ENCODE measurements at places on chromosomes 11 and 22. TPM values are rescaled to one million over a fixed set of nuclear protein-coding genes. Genes with fewer than 3 reads are reported as not detected.
A peak's percentile ranks its signal among the peaks of the same experiment; 100 is the strongest.

DNA sequence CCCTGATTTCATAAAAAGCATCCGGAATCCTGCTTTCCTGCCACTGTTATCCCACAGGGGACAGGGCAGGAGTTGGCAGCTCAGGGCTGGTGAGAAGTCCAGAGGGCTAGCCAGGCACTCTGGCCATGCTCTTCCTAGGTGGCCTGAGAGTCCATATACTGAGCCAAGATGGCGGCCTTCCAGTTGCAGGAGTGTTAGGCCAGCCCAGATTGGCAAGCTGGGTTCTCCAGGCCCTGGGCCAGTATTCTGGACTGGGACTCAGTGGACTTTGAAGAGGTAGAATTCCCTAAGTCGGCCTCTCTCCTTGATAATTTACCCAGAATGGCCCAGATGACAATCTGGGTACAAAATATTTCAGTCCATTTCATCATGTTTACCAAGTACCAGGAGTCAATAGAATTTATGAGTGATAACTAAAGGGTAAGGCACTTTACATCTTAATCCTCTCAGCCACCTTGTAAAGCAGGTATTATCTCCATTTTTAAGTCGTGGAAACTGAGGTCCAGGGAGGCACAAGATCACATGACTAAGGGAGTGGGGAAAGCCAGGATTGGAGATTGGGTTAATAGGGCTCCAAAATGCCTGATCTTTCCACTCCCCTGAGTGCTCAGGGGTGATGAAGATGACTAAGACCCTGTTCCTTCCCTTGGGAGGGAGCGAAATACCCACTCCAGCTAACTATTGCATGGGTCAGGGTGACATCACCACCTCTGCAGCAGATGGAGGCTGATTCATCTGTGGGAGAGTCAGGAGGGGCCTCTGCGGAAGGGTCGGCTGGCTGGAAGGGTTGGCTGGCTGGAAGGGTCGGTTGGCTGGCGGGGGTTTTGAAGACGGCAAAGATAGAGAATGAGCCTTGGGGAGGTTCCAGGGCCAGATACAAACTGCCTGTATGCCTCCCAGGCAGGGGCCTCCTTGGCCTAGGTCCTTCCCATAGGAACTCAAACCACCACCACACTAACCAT, 1.2 kb upstream of the MICALL1 start:
- no peaks in the 10 kb centered on the region for H3K27me3 ChIP-seq
- DNase-seq: no peak
- no peak overlapping the region for H3K4me3 ChIP-seq

DNA sequence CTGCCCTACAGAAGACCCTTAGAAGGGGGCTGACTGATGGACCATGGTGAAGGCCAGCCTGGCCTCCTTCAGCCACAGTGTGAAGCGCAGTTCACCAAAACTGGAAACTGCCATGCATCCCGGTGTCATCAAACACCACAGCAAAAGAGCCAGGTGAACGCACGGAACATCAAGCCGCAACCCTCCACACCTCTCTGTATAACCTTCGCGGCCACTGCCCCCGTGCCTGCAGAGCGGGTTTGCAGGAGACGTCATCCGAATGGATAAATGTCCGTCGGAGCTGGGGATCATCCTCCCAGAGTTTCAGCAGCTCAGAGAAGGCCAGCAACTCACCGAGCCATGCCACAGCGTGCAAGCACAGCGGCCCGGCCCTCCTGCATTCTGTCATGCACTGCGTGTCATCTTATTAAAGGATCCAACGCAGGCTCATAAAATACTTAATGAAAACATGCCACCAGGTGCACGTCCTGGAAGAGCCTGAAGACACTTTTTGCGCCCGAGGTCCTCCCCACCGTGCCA, 309.9 kb downstream of the BRD1 start:
- no peaks in the 10 kb centered on the region for H3K4me1 ChIP-seq
- no peaks in the 10 kb centered on the region for H3K27me3 ChIP-seq
- no peak overlapping the region for H3K4me3 ChIP-seq
- peaks cover 3% of the 10 kb centered on the region for H3K36me3 ChIP-seq

DNA sequence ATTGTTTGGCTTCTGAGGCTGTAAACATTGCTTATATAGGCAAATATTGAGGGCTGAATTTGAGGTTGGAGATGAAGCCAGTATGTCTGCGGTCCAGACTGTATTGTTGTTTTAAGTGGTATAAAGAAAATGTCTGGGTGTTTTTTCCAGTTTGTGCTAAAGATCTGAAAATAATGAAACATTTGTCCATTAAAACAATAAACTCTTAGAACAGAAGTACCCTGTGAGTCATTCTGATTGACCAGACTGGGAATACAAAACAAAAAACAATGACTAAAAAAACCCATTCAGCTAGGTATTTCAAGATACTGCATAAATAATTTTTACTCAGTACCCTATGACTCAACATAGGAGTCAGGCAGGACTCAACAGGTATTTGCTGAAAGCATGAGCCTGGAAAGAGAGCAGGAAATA, 20.4 kb downstream of the ALKBH8 start:
- no peak overlapping the region for H3K4me3 ChIP-seq
- DNase-seq: no peak
- H3K27ac ChIP-seq: no peak overlapping the region

The TEX54 gene
- not detected for total RNA-seq

- peaks cover under 1% of the 10 kb centered on the region for H3K4me1 ChIP-seq
- H3K4me3 ChIP-seq: no peak within 1 kb of the TSS
- H3K27ac ChIP-seq: no peak within 1 kb of the TSS
- no peaks in the 10 kb centered on the region for H3K36me3 ChIP-seq
- H3K27me3 ChIP-seq: no peaks in the 10 kb centered on the region
- no peak for DNase-seq
These were observed at the start of gene APOC3 for GRCh38 chr11:116829525-116830183. Gene APOC3 (plus strand): TSS chr11:116829907. CDS start chr11:116830583, 676 bp downstream.

The LRRC75B gene
- 2.6 TPM for total RNA-seq

GRCh38 chr11:1513326-1514296, 27.0 kb upstream of the MOB2 start:
- H3K4me3 ChIP-seq: no peak overlapping the region
- DNase-seq: no peak
- H3K4me1 ChIP-seq: peaks cover 5% of the 10 kb centered on the region
- no peaks in the 10 kb centered on the region for H3K36me3 ChIP-seq
- H3K27me3 ChIP-seq: no peaks in the 10 kb centered on the region
- no peak overlapping the region for H3K27ac ChIP-seq

The TMA7B gene
- total RNA-seq: 4.8 TPM

The TBX1 gene
- 0.05 TPM for total RNA-seq

DNA sequence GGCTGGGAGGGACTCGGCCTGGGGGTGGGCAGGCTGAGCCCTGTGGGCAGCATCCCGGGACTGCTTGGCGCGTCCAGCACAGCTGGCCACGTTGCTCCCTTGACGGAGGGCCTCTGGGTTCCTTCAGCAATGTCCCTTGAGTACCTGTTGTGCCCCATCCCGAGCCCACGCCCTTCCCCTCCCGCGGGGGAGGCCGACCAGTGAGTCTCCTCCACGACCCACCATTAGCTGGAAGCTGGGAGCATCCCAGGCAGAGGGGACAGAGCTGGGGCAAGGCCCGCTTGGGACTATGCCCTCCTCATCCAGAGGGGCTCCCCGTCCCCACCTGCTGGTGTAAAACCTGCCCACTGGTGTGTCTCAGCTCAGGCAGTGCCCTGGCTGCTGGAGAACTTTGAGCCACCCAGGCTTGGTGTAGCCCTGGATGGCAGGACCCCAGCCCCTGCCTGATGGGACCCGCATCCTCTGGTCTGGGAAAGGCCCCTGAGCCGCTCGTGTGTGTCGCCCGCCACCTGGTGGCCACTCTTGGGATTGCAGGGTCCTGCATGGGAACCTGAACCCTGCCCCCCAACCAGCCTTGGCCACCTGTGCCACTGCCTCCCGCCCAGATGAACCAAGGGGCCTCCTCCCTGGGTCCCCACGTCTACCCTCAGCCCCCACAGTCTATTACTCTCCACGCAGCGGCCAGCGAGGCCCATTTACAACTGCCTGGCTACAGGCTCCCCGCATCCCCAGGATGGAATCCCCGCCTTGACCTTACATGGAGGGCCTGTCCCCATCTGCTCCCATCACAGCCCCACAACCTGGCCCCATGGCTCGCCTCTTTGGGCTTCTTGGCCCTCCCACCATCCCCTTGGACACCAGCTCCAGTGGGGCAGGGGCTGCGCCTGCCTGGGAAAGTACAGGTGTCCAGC, 16.6 kb upstream of the ARHGAP8 start:
- H3K36me3 ChIP-seq: no peaks in the 10 kb centered on the region
- peak; percentile 72 for DNase-seq
- H3K27ac ChIP-seq: no peak overlapping the region
- no peaks in the 10 kb centered on the region for H3K27me3 ChIP-seq

The GNAZ gene
- total RNA-seq: 0.66 TPM

DNA sequence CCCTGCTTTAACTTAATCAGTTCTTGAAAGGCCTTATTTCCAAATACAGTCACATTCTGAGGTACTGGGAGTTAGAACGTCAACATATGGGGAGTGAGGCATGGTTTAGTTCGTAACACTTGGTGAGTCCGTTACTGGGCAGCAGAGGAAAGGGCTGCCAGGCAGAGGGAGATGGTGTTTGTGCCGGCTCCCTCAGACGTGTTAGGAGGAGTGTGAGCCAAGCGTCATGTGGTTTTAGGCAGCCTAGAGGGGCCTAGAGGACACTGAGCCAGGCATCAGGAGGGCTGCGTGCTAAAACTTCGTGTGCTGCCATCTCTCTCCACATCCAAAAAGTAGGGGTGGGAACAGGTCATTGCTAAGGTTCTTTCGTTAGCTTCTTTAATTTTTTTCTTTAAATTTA, 10.2 kb downstream of the BCR start:
- H3K36me3 ChIP-seq: peaks cover 10% of the 10 kb centered on the region
- no peaks in the 10 kb centered on the region for H3K27me3 ChIP-seq
- no peak for DNase-seq
- H3K4me3 ChIP-seq: no peak overlapping the region
- no peak overlapping the region for H3K27ac ChIP-seq

- no peaks in the 10 kb centered on the region for H3K4me1 ChIP-seq
- H3K27me3 ChIP-seq: no peaks in the 10 kb centered on the region
- H3K4me3 ChIP-seq: no peak overlapping the region
- no peak overlapping the region for H3K27ac ChIP-seq
- H3K36me3 ChIP-seq: no peaks in the 10 kb centered on the region
These were observed 15.2 kb upstream of the EI24 start for GRCh38 chr11:125554038-125554437.

DNA sequence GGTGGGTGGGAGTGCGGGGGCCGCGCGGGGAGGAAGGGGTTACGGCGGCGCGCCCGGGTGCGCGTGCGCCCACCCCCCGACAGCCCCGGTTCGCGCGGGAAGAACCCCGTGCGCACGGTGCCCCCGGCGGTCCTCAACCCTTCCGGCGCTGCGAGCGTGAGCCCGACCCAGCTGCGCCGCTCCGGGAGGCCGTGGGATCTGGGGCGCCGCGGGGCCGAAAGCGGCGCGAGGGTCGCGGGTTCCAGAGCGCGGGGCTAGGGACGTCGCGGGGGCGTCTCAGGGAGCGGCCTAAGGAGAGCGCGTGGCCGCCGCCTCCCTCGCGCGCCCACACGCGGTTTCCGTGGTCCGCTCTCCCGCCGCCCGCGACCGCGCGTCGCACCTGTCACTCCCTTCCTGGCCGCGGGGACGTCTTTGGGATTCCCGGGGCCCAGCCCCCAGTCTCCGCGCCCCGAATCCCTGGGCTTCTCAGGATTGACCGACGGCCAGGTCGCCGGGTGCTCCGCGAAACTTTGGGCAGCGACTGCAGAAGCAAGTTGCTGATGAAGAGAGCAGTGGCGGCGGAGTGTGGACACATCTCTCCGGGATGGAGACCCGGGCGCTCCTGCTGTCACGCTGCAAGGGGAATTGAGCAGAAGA, 582 bp downstream of the SREBF2 start:
- H3K27me3 ChIP-seq: no peaks in the 10 kb centered on the region
- DNase-seq: peak; percentile 36
- H3K27ac ChIP-seq: peak overlapping the region; percentile 89
- H3K4me1 ChIP-seq: peaks cover 14% of the 10 kb centered on the region
- peak overlapping the region; percentile 87 for H3K4me3 ChIP-seq
- peaks cover 21% of the 10 kb centered on the region for H3K36me3 ChIP-seq

DNA sequence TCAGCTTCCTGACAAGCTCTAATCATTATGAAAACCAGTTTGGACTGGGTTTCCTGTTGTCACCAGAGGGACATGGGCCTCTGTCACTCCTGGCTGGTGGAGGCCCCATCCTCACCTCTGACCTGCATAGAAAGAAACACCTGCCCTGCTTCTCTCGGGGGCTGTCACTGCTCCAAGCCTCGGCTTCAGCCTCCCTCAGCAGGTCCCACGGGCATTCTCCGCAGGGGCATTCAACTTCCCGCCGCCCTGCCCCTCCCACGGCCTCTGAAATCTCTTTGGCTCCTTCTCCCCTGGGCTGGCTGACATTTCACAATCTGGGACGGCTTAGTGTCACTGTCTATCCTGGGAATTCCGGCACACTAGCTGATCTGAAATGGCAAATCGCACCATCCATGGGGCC, 257.9 kb downstream of the CTTN start:
- H3K36me3 ChIP-seq: no peaks in the 10 kb centered on the region
- H3K4me1 ChIP-seq: no peaks in the 10 kb centered on the region
- no peak for DNase-seq
- H3K4me3 ChIP-seq: no peak overlapping the region
- H3K27ac ChIP-seq: no peak overlapping the region
- peaks cover 17% of the 10 kb centered on the region for H3K27me3 ChIP-seq

GRCh38 chr22:19040888-19041703, 81.1 kb downstream of the DGCR2 start:
- H3K36me3 ChIP-seq: peaks cover 89% of the 10 kb centered on the region
- no peak for DNase-seq
- no peaks in the 10 kb centered on the region for H3K27me3 ChIP-seq
- H3K4me3 ChIP-seq: no peak overlapping the region
- H3K27ac ChIP-seq: no peak overlapping the region

GRCh38 chr11:20010156-20010850, 150.0 kb downstream of the DBX1 start:
- no peaks in the 10 kb centered on the region for H3K27me3 ChIP-seq
- no peaks in the 10 kb centered on the region for H3K4me1 ChIP-seq
- no peaks in the 10 kb centered on the region for H3K36me3 ChIP-seq

- no peak overlapping the region for H3K27ac ChIP-seq
- peaks cover 27% of the 10 kb centered on the region for H3K27me3 ChIP-seq
- no peak for DNase-seq
- H3K4me3 ChIP-seq: no peak overlapping the region
These were observed 3.8 kb upstream of the CREB3L1 start for GRCh38 chr11:46273511-46274205.

- H3K4me3 ChIP-seq: no peak overlapping the region
- no peaks in the 10 kb centered on the region for H3K27me3 ChIP-seq
- no peaks in the 10 kb centered on the region for H3K36me3 ChIP-seq
- no peak for DNase-seq
- H3K4me1 ChIP-seq: no peaks in the 10 kb centered on the region
These were observed 80.9 kb downstream of the PLEKHA7 start for GRCh38 chr11:16933291-16933690.

The OR52E4 gene
- total RNA-seq: not detected

GRCh38 chr11:104361975-104362374, 198.0 kb upstream of the PDGFD start:
- no peak for DNase-seq
- no peaks in the 10 kb centered on the region for H3K36me3 ChIP-seq
- H3K4me3 ChIP-seq: no peak overlapping the region
- H3K27ac ChIP-seq: no peak overlapping the region
